Sciatic nerve (tissue), 2 donors: ENCODE measurements at places on chromosomes 13 and 19.

- DNase-seq, result no peak
These were observed 58.1 kb upstream of the SIAH3 start for GRCh38 chr13:45909673-45910072.

DNA sequence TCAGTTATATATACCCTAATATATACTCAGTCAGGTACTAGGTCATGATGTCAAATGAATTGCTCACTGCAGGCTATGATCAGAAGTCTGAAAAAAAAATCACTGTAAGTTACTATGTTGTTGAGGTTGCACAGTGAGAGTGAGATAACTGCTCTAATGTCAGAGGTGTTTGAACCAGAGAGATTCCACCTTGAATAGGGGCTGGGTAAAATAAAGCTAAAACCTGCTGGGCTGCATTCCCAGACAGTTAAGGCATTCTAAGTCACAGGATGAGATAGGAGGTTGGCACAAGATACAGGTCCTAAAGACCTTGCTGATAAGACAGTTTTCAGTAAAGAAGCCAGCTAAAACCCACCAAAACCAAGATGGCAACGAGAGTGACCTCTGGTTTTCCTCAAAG lies 10.2 kb downstream of the EPSTI1 start:
- DNase-seq, result no peak

GRCh38 chr13:75153834-75154233 lies 328.1 kb downstream of the TBC1D4 start:
- no peak for DNase-seq

DNA sequence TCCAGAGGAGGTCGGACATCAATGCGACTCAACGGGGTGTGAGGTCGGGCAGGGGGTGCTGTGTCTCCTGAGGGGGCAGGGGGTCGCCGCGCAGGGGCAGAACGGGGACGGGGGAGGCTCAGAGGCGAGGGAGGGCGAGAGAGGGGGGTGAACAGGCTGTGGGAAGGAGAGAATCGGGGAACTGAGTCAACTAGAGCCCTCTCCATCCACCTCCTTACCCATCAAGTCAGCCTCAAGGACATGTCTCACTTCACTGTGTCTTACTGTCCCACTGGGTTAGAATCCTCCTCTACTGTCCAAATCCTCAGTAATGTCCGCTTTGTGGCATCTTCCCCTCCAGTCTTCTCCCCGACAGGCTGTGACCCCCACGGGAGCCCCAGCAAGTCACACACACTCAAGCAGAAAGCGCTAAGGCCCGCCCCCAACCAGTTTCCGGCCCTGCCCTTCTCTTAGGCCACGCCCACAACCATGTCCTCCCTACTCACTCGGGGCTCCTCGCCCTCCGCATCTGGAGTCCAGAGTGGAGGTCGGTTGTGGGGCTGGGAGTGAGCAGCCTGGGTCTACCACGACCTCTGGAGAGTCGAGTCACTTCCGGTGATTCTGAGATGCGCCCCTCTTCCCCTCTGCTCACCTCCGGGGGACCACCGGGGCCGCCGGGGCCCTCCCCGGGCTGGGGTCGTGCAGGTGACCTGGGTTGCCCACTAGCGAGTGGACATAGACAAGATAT lies 9.3 kb downstream of the PLEKHA4 start:
- DNase-seq, result no peak

GRCh38 chr13:50847501-50847900 lies 4.0 kb upstream of the DLEU7 start:
- no peak for DNase-seq

GRCh38 chr13:51684076-51684475 lies 99.8 kb downstream of the WDFY2 start:
- no peak for DNase-seq

DNA sequence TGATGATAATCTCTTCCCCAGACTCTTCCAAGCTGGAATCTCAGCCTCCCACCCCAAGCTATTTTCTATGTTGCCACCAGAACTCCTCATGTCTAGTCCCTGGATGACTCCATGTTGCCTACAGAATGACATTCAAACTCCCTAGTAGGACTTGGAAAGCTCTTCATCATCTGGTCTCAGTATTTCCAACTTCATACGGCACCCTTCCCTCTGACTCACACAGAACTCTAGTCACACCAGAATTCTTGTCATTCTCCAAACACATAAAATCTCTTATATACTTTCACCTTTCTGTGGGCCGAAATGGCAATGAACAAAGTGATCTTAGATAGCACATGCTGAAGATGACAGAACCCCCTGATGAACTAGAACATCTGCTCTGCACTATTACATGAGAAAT lies 86.2 kb downstream of the CAB39L start:
- DNase-seq, result no peak

DNA sequence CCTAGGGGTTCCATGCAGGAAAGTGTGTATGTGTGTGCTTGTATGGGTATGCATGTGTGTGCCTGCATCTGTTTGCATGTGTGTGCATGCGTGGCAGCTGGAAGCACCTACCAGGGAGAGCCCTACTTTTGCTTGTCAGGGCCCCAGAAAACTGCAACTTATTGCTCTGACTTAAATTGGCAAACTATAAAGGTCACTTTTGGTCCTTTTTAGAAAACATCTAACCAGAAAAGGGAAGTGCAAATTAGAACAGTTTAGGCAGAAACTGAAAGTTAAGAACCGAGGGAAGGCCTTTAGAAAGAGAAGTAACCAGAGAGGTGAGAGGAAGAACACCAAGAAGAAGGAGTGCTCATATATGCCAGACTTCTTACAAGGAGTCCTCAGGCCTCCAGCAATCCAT lies 32.5 kb downstream of the DLEU7 start:
- DNase-seq, result no peak

DNA sequence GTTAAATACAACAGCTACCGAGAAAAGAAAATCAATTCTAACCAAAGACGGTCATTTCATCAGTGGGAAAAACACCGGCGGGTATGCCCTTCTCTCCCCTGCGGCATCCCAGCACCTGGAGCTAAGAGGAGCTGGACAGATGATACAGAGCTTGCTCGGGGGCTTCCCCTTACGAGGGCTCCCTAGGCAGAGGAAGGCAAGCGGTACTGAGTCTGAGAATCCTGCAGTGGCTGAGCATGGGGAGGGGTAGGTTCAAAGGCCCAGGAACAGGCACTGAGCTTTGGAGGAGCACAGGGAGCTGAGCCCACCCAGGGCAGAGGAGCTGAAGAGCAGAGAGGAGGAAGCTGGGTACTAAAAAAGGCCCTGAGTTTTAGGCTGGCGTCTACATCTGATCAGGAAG lies 12.7 kb downstream of the STK24 start:
- DNase-seq, result no peak

DNA sequence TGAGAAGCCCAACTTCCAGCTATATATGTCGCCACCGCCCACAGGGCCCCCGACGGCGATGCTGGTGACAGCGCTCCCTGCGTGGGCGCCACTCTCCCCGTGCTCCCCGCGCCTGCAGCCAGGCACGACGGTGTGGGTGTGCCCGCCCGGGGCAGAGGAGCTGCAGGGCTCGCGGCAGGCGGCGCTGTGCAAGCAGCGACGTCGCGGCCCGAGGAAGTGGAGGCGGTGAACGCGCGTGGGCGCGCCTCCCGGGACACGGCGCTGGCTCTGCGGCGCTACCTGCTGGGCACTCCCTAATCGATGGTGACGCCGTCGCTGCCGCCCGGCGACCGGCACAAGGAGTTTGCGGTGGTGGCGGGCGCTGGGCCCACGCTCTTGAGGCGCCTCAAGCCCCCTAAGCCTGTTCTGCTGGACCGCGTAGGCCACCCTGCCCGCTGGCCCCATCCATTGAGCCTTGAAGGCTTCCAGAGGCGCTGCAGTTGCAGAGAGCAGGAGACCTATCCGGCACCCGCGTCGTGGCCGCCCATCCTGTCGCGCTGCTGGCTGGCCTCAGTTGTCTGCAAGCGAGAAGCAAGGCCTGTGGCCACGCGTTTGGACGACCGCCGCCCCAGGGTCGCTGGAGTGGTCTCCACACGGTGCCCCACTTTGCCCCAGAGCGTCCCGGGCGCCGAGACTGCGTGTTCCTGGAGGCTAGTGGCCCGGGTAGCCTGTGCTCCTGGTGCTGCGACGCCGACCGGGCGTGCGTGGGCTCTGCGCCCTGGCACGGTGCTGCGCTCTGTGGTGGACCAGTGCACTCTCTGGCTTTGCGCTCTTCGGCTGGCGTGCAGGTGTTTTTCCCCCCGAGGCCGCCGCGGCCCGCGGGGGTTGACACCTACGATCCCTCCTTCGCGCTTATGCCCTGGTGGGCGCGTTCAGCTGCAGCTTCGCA lies 23.1 kb downstream of the LRFN3 start:
- DNase-seq, result no peak

GRCh38 chr13:73063166-73063565 lies 4.4 kb downstream of the KLF5 start:
- DNase-seq, result no peak

DNA sequence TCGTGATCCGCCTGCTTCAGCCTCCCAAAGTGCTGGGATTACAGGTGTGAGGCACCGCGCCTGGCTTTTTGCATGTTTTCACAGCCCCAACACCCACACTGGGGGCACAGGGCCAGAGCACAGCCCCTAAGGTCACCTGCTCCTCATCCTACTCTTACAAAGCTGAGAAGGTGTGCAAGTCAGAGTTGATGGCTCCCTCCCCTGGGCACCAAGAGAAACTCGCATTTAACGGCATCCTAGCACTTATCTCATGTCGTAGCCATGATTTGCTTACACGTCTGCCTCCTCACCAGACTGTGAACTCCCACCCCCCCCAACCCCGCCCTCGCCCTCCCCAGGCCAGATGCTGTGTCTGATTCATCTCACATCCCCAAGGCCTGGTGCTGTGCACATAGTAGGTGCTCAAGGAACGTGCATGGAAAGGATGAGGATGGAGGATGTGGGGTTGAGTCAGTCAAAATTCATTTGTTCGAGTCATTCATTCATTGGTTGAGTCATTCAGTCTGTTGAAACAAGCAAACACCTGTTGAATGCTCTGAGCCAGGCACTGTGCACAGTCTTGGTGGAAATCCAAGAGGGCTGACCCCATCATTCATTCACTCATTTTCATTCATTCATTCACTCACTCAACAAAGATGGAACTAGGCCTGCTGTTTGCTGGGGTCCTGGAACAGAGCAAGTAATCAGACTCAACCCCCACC lies 11.3 kb downstream of the SHANK1 start:
- no peak for DNase-seq

DNA sequence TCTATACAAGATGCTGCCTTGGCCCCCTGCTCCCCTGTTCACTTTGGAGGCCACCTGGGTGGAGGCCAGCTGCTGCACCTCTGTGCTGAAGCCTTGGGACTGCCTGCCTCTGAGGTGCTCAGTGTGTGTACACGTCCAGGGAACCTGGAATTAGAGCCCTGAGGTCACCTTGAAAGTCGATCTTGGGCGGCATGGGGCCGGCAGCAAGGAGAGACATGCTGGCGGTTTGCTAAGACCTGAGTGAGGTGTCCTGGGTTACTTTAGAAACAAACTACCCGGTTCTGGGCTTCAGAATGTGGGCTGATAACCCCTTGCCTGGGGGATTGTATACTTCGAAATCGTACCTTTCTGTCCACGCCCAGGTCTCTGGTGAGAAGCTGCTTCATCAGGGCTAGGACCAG lies 25.5 kb downstream of the TSSK6 start:
- DNase-seq, result no peak

GRCh38 chr19:52992109-52993004 lies 21.4 kb upstream of the ERVV-1 start:
- peak; percentile 60 for DNase-seq

DNA sequence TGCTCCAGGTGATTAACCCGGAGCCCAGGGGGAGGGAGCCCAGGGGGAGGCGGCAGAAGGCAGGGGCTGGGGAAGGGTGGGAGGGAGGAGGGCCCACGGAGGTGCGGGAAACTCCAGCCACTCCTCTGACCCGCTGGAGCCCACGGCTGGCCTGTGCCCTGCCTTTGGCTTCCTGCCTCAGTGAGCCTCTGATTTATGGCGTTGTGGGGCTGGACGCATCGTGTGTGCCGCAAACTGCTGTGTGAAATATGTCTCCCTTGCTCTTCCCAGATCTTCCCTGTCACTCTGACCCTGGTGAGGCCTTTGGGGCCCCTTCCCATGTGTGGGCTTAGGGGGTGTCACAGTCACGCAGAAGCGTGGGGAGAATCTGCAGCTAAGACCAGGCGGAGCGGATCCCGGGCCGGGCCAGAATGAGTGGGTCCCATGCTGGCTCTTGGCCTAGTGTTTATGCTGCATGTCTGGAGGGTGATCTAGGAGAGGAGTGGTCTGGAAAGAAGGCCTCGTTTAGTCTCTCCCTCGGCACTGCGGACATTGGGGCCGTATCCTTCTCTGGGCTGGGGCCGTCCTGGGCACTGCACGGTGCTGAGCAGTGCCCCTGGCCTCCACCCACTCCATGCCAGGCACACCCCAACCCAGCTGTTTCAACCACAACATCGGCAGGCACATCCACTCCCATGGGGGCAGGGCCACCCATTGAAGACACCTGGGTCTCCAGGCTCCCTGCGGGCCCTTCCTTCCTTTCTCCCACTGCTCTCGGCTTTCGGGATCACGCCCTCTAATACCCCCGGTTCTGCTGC lies 123.0 kb downstream of the KDM4B start:
- no peak for DNase-seq
